GOT3 (cell line): ENCODE measurements at places on chromosomes 3 and 15.

- DNase-seq: no peak
Observed at GRCh38 chr3:196138482-196139254, 56.8 kb upstream of the TFRC start.

GRCh38 chr15:47570881-47571640, 146.2 kb upstream of the SEMA6D start:
- DNase-seq: no peak

DNA sequence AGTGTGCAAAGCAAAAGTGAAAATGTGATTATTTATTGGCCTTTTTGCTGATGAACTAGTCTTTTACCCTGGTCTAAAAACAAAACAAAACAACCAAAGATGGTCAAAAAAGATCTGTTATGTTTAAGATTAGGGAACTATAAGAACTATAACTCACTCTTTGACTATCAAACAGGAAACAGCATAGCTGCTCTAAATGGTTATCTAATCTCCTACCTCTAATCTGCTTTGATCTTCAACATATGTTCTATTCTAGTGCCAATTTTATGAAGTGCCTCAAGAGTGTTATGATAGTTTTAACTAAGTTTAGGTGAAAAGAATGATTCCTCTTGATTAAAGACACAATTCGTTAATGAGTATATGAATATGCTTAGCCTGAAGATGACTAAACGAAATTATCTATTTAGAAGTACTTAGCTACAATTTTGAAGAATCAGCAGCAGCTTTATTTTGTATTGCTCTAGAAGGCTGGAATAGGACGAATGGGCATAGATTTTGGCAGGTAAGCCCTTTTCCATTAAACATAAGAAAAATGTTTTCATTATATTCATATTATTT, 46.0 kb downstream of the SETD2 start:
- DNase-seq: no peak

- DNase-seq: no peak
Observed at GRCh38 chr15:63308491-63308890, 31.1 kb downstream of the APH1B start.

DNA sequence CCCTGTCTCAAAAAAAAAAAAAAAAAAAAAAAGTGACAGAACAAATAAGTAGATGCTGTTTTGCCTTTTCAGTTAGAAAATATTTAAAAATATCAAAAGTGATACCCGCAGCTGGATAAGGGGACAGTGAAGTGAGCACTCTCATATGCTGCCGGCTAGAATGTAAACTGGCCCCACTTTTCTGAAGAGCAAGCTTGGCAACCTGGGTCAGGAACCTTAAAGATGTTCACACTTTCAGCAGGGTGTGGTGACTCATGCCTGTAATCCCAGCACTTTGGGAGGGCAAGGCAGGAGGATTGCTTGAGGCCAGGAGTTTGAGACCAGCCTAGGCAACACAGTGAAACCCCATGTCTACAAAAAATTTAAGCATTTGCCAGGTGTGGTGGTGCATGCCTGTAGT, 17.4 kb downstream of the FSD2 start:
- DNase-seq: no peak

DNA sequence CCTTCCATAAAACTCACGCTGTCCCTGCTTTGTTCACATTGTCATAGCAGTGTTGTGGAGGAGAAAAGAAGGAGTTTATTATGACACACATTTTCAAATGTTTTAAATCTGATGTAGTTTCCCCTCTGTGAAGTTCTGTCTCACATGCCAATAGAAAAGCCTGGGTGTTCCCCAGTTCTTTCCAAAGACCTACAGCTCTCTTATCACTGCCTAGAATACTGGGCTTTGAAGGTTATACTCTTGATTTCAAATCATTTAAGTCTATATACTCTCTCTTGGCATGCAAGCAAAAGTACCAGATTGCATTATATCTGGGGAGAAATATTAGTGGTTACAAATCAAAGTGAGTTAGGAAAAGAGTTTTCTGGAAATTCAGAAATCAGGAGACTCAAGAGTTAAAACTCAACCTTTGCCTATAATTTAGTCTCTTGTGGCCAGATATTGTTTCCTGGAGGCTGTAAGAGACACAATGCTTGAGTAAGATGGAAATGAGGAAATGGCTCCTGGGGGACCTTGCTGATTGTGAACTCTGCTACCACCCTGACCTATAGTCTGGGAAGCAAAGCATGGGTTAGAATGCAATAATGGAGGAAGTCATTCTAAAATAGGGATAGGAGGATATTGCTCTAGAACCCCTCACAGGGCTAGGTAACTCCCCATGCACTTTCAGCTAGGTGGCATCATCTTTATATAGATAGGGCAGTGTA, 182.8 kb downstream of the KCNAB1 start:
- DNase-seq: no peak
